ENCODE measurements at places on chromosomes 12 and 14.

DNA sequence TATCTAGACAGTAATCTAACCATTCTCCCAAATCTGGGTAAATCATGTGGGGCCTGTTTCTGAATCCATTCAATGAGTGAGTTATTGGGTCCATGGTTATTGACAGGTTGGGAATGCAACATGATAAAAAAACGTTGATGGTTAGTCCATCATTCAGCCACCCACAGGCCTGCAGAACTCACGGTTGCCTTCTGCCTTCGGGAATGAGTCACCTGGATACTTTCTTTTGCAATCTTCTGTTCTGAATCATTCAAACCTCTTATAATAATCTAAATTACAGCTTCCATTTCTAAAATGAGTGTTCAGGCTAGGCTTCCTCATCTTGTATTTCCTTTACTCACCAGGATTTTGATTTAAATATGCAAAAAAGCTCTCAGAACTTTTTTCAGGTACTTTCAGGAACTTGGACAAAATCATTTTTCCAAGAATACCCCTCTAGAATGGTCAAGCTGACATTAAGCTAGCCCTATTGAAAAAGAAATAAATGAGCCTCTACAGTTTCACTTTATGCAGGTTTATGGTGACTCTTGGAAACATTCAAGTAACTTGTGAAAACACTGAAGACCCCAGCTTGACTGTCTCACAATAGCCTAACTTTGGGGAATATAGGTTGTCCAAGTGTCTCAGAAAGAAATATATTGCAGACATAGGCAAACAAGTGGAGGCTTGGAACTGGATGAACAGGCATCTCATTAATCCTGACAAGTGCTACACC lies 94.4 kb downstream of the KCNK10 start:
- DNase-seq: no peak

DNA sequence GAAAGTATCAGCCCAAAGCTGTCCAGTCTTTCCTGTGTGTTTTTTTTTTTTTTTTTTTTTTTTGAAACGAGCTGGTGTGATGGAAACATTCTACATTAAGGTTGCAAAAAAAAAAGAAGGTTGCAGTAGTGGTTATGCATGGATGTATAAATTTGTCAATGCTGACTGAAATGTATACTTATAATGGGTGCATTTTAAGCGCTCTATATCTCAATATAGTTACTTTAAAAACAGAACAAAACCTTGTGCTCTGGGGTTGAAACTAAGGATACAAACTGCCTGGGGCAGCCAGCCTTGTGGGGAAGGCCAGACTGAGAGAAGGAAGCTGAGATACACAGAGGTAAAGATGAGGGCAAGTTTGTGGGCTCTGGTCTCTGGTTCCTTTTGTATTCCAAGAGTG lies 87.3 kb upstream of the RMST start:
- DNase-seq: no peak

DNA sequence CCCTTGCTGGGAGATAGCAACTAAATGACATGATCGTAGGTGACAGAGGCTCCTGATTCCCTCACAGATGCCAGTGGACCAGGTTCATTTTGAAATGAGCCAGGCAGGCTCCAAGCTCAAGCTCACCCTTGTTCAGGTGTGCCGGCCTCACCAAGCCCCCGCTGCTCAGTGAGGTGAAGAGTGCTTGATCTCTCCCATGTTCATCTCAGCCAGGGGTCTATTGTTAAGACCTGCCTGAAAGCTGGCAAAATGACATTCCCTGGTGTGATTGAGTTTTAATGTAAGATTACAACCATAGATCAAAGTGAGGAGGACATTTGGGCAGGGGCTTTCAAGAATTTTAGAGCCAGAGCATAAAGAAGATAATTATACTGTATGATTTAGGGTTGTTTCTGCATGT lies 497.9 kb downstream of the EGLN3 start:
- no peak for DNase-seq

DNA sequence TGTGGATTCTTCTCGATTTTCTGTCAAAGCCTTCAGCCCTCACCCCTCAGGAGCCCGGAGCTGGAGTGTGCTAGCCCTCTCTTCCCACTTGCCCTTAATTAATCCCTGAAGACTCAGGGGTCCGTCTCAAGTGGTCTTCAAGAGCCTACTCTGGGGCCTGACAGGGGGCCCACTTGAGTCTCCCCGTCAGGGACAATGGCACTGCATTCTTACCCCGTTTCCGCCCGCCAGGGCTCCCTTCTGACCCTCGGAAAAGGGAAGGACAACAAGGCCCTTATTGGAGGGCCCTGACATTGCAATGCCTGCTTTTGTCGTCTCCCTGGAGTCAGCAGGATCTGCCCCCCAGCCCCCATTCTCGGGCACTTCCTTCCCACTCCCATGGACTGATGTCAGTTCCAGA lies 34.4 kb downstream of the TBX3 start:
- no peak for DNase-seq

DNA sequence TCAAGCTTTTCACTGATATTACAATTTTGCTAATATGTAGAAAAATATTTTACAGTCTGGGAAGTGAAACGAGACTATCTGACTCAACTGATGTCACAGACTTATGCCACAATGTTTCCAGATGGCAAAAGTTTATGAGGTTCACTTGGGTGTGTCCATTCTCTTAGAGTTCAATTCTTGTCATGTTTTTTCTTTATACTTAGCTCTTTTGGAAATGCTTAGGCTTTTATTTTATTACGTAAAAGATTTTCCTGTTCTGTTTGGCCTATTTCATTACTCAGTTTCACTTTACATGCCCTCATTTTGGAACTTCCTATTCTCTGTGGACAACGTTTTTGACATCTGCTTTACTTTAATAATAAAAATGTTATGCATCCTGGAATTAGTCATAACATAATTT lies 2.1 kb upstream of the PDZRN4 start:
- no peak for DNase-seq

DNA sequence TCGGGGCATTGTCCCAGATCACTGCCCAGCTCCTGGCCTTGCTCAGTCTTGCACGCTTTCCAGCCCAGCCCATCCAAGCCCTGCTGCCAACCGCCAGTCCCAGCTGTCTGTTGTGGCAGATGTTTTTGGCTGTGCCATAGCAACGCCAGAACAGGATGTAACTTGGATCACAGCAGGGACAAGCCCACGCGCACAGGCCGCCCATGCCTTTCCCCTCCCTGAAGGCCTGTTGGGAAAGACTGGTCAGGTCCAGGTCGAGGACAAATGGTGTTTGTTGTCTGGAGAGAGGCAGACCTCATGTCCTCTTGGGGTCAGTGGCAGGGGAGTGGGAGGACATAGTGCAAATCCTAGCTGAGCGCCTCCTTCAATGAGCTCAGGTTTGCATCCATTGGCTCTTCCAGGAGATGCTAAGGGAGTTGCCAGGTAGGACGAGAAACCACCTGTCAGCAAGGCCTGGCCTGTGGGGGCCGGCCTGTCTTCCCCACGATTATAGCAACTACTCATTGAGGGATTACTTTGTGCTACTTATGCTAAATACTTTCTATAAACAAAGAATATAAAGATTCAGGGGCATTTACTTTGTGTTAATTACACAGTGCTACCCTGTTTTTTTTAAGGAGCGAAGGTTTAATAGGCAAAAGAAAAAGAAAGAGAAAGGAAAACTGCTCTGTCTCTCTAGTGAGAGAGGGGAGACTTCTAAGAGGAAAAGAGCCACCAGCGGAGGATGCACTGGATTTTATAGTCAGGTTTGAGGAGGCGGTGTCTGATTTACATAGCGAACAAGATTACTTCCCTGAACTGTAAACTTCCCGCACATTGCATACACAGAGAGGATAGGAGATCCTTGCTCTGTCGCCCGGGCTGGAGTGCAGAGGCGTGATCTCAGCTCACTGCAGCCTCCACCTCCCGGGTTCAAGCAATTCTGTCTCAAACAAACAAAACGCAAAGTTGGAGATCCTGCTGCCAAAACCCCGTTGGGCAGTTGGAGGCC lies 42.8 kb upstream of the CORO1C start:
- no peak for DNase-seq

DNA sequence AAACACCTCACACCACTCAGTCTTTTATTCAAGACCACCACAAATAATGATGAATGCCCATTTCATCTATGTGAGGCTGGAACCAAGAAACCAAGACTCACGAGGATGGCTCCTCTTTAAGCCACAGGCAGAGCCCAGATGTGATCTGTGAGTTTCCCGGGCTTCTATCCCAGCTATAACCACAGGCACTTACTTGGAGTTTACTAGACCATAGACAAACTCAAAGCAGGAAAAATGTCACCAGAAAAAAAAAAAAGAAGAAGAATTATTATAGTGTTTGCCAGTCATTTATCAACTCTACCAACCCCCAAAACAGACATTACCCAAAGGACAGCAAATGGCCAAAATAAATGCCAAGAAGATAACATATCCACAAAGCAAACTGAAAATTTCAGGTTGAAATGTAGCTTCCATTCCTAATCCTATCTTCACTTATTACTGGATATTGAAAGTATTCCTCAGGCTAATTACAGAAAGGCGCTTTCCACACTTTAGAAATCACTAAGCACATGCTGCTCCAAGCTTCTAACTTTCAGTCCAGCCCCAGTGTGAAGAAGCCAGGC lies 44.7 kb downstream of the ZFYVE1 start:
- no peak for DNase-seq

DNA sequence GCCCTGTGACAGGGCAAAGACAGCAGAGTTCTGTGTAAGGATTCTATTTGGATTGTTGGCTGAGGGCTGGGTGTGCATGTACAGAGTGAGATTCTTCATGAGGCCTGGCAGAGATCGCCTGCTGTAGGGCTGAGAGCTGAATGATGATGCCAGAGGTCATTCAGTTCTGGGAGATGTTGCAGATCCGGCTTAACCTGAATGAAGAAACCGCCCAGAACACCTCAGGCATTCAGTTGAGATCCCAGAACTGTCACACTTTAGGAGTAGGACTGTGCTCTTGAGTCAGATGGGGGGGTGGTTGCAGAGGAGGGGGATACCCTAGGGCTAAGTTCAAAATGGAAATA lies 5.8 kb upstream of the EVL start:
- DNase-seq: no peak

- DNase-seq: no peak
Observed at GRCh38 chr12:40106202-40106533, 287 bp upstream of the SLC2A13 start.

GRCh38 chr12:11144297-11144696 lies 9.9 kb upstream of the TAS2R30 start:
- no peak for DNase-seq

- DNase-seq: no peak
Observed at GRCh38 chr12:100733817-100734593, 60.6 kb upstream of the ANO4 start.

GRCh38 chr12:101854747-101855146 lies 22.6 kb upstream of the DRAM1 start:
- no peak for DNase-seq

DNA sequence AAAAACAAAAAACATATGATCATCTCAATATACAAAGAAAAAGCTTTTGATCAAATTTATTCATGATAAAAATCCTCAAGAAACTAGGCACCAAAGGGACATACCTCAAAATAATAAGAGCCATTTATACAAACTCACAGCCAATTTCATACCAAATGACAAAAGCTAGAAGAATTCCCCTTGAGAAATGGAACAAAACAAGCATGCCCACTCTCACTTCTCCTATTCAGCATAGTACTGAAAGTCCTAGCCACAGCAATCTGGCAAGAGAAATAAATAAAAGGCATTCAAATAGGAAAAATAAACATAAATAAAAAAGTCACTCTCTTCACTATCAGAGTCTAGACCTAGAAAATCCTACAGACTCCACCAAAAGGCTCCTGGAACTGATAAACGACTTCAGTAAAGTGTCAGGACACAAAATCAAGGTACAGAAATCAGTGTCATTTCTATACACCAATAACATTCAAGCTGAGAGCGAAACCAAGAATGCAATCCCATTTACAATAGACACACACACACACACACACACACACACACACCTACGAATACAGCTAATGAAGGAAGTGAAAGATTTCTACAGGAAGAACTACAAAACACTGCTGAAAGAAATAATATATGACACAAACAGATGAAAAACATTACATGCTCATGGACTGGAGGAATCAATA lies 1486.2 kb upstream of the SEL1L start:
- DNase-seq: no peak

- no peak for DNase-seq
Observed at GRCh38 chr12:31370531-31371255, 44.7 kb upstream of the SINHCAF start.

DNA sequence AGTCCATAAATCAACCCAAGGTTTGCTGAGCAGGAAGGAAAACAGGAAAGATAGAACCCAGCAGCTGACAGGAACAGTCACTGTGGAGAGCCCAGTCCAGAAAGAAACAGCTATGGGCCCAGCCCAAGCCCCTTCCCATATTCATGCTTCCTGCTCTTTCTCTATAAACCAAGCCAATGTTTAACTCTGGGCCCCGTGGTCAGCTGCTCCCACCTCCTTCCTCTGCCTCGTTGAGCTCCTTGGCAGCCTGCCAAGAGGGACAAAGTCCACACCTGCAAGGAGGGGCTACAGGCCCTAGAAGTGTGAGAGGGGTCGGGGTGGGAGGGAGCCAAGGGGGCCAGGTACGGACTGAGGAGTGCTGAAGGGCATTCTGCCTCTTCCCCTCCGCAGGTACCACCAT lies 10.0 kb downstream of the SLC6A13 start:
- DNase-seq: no peak

- no peak for DNase-seq
Observed at GRCh38 chr12:26798023-26798422, 35.0 kb downstream of the ITPR2 start.

DNA sequence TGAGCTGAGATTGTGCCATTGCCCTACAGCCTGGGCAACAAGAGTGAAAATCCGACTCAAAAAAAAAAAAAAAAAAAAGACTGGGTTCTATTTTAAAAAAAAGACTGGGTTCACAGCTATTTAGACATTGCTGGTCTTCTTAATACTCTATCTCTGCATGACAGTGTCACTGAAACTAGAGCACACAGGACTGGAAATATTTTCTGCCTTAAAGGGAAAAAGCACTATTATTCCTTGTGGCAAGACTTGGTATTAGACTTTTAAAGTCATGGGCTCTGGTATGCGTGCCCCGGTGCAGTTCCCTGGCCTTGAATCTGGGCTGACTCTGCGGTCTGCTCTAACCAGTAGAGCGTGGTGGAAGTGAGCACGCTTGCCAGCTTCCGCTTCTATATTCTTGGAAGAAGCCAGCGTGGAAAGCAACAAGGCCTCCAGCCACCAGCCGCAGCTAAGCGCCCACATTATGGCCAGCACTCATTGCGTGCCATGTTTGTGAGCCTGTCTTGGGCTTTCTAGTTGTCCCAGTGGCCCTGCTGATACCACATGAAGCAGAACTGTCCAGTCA lies 31.3 kb downstream of the PRKAB1 start:
- no peak for DNase-seq

- DNase-seq: no peak
Observed at GRCh38 chr14:106652494-106652893, 1126.1 kb downstream of the TMEM121 start.

DNA sequence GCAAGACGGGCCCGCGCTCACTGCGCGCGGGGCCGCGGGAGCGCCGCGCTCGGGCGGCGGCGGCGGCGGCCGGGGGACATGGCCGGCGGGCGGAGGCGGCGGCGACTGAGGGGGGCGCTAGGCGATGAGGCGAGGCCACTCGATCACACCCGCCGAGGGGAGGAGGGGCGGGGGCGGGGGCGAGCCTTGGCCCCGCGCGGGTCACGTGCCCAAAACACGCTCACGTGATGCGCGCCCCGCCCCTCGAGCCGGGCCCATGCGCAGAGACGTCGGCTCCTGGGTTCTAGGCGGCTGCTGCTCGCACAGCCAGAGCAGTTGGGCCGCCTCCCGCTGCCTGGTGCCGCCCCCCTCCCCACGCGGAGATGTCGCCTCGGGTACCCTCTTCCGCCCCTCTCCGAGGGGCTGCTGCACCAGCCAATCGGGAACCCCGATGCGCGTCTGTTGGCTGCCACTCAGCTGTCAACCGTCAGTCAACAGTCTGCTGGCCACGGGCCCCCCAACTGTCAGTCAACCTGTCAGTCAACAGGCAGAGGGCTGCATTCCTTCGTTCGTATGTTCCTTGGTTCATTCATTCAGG lies at the start of gene SPPL3:
Gene SPPL3 (minus strand): TSS at position 162 of the 577 bp plus-strand sequence. CDS start 491 bp downstream, outside the sequence.
- DNase-seq: peak; percentile 93
